ENCODE measurements at places on chromosomes 4 and X.

- no peak for DNase-seq
Observed at GRCh38 chr4:2923668-2924173, 39.5 kb downstream of the NOP14 start.

GRCh38 chr4:13169731-13170525, 314.2 kb downstream of the RAB28 start:
- no peak for DNase-seq

DNA sequence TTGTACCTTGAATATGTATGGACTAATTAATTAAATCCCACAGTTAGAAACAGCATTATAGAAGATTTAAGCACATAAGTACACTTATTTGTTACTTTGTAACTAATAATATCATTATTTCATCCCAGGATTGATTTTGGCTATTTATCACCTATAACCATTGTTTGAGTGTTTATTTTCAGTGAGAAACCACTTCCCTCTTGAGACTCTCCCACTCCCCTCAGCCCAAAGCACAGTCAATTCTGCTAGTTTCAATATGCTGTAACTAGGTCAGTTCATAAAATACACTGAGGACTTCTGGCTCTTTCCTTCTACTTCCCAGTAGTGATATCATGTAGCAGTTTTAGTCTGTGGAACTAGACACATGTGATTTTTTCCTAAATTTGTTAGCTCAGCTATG, 16.3 kb downstream of the OFD1 start:
- no peak for DNase-seq

DNA sequence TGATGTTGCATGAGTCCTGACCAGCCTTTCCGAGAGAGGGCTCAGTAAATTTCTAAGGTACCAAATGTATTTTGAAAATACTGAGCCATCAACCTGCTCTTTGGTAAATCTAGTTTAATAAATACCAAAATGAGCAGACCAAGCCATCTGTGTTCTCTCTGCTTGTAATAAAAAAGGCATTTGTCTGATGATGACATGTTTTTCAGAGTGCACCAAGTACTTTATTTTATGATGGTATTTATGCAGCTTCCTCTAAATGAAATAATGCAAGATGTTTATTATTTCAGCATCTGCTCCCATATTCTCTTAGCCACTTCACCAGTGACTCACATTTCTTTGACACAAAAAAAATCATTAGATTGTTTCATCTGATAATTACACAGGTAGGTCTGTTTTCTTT, 700.5 kb downstream of the TRIML1 start:
- no peak for DNase-seq

GRCh38 chrX:30888526-30889146, 418 bp downstream of the TAB3 start:
- no peak for DNase-seq

All from H54 (cell line).